Stimulated activated CD8-positive, alpha-beta memory T cell treated with anti-CD3 and anti-CD28 coated beads, Interleukin-15, amount 100 ng/mL, for 1 hour (primary cell): ENCODE measurements at places on chromosomes 12 and 14.

GRCh38 chr14:100268591-100269207, 29.8 kb downstream of the YY1 start:
- DNase-seq: no peak

- no peak for DNase-seq
Measured at GRCh38 chr12:64173456-64173855, 48.6 kb downstream of the KICS2 start.

DNA sequence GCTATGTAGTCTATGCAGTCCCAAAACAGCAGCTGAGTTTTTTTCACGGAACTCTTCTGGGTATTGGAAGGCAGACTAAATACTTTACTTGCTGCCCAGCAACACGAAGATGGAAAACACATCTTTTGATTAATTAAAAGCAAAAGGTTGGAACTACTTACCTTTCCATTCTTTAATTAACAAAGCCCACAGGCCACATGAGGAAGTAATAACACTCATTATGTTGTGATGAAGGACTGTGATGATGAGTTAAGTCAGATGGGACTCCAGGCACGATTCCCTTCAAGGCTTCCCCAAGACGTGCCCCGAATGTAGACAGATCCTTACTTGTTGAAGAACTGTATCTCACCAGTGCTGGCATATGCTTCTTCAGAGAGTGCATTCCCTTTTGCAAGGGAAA, 129.0 kb downstream of the WIF1 start:
- no peak for DNase-seq

DNA sequence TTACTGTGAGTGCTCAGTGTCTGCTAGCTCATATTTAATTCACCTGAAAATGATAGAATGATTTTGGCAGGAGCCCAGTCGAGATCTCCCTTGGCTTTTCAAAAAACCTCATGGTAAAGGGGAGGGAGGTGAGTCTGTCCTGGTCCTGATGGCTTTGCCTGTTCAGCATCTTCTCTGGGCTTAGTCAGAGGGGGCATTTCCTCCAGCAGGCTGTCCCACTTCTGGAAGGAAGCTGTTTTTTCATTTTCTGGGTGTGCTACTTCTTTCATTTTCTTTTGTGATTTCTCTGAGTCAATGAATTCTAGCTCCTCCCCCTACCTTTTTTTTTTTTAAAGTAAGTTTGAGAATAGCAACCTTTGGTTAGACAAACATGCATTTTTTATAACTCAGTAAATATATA, 58.8 kb downstream of the TMX1 start:
- no peak for DNase-seq

DNA sequence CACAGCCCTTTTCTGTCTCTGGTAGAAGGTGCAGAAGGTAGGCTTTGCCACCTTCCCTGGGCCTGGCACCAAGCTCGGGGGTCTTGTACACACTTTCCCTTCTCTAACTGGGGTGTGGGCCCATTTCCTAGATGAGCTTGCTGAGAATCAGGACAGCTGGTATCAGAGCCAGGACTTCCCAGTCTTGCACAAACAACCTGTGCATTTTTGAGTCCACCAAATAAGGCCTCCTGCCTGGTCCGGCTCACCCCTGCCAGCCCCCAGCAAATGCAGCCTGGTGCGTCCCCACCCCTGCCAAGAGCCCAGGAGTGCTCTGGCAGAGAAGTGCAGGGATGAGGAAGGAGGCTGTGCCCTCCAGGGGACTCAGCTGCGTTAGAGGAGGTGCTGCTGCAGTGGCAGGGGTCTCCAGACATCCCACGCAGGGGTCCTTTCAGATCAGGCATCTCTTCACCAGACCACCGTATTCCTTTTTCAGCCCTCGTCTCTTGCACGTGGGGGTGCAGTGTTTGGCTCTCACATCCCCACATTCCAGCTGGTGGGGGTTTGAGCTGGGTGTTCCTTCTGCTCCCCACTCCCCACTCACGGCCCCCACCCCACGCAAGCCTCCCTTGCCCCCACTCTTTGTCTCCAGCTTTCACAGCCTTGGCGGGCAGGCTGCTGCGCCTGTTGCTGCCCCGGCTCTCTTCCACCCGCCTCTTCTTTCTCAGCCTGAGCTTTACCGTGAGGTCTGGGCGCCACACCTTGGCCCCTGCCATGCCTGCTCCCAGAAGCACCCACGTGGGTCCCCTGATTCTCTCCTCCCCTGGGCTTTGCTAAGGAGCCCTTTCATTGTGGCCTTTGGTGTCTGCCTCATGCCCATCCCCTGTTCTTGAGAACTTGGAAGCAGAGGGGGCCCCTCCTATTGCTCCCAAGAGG, 32.3 kb downstream of the MEG3 start:
- no peak for DNase-seq

- no peak for DNase-seq
Measured at GRCh38 chr12:2503762-2504161, 291.0 kb upstream of the FKBP4 start.

DNA sequence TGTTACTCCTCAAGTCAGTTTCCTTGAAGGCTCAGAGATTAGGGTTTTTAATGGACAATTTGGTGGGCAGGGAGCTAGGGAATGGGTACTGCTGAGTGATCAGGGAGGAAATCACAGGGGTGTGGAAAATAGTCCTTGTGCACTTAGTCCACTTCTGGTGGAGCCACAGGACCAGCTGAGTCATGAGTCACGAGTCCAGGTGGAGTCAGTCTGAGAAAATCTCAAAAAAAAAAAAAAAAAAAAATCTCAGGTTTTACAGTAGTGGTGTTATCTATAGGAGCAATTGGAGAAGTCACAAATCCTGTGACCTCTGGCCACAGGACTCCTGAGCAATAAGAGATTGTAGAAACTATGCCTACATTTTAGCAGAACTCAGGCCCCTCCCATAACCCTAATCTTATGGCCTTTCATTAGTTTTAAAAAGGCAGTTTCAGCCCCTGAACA, 28.2 kb upstream of the AMN1 start:
- DNase-seq: no peak

DNA sequence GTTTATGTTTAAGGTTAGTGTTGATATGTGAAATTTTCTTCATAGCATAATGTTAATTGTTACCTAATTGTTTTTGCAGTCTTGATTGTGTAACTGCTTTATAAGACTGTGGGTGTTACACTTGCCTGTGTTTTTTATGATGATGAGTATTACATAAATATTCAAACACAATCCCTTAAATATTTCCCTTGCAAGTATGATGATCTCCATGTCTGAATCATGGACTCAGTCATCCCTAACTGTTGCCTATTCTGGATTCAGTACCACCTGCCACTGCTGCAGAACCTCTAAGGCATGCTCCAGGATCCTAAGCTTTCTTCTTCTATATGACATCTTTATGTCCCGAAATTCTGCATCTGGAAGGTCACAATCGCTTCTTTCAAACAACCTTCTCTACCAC, 246.3 kb upstream of the CLEC14A start:
- DNase-seq: no peak

DNA sequence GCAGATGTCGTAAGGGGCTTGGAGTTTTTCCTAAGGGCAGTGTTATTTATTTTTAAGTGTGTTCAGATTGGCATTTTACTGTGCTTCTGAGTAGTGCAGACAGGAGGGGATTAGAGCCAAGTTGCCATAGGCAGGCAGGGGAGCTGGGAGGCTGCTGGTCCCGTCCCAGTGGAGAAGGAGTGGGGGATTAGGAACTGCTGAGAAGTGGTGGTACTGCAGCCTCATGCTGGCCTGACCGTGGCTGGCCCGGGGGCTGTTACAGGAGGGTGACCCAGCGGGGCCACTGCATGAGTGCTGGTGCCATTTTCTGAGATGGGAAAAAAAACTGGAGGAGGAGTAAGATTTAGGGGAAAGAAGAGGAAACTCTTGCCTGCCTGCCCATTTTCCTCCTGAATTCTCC, 52.3 kb upstream of the DLK1 start:
- no peak for DNase-seq

GRCh38 chr12:124492879-124493808, 74.3 kb downstream of the NCOR2 start:
- DNase-seq: no peak

DNA sequence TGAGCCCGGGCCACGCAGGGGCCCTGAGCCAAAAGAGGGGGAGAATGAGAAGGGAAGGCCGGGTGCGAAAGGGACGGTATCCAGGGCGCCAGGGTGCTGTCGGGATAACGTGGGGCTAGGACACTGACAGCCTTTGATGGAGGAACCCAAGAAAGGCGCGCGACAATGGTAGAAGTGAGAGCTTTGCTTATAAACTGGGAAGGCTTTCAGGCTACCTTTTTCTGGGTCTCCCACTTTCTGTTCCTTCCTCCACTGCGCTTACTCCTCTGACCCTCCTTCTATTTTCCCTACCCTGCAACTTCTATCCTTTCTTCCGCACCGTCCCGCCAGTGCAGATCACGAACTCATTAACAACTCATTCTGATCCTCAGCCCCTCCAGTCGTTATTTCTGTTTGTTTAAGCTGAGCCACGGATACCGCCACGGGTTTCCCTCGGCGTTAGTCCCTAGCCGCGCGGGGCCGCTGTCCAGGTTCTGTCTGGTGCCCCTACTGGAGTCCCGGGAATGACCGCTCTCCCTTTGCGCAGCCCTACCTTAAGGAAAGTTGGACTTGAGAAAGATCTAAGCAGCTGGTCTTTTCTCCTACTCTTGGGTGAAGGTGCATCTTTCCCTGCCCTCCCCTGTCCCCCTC, 3.0 kb downstream of the SSTR1 start:
- DNase-seq: no peak

GRCh38 chr14:52538623-52539022, 13.7 kb downstream of the TXNDC16 start:
- no peak for DNase-seq

GRCh38 chr14:106802413-106803364, 1276.3 kb downstream of the TMEM121 start:
- DNase-seq: no peak

GRCh38 chr12:130976171-130976720, 22.5 kb downstream of the ADGRD1 start:
- DNase-seq: no peak

GRCh38 chr12:1319212-1319611, 275.2 kb downstream of the FBXL14 start:
- no peak for DNase-seq
